ENCODE measurements at places on chromosomes 1 and 21.

- DNase-seq = no peak
Measured at GRCh38 chr1:160168609-160169369, 17.4 kb downstream of the ATP1A4 start.

DNA sequence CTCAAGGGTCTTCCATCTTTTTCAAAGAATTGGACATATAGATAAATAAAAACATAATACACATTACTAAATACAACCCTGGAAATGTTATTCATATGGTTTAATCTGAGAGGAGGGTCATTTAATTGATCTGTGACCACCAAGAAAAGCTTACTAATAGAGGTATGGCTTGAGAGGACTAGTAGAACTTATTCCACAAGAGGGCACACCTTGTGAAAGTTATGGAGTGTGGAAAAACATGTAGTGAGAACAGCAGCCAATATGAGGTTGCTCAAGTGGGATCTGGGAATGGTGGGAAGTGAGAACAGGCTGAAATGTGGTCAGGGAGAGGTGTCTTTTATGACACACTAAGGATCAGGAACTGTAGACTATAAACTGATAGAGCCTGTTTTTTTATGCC is 973.5 kb upstream of the B3GALT2 start:
- no peak for DNase-seq

DNA sequence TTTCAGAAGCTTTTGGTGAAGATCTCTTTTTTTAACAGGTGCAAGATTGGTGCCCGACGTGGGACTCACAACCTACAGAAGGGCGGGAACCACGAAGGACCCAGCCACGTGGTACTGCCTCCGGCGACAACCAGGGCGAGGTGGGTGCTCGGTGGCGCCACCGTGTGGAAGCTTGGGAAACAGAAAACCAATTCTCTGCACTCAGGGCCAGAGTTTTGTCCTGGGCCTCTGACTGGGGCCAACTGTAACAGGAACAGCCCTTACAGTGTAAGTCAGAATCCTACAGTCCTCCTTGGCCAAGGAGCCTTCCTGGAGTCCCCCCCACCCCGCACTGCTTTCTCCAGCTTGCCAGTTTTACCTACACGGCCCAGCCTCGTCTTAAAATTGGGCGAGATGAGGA is 11.6 kb upstream of the S100A7A start:
- DNase-seq = peak; percentile 49

DNA sequence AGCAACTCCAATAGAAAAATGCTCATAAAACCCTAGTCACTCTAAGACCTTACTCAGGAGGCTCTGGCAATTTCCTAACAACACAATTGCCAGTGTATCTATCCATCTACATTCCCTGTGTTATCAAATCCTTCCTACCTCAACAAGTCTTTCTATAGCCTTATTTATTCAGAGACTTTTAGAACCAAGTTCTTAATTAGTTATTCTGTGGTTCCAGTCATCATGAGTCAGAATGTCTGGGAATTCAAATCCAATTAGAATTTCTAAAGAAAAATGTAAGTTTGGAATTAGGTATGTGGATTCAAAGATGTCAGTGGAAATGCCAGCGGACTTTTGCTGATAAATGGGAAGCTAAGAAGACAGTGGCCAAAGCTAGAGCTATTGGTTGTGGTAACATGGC is 302.6 kb upstream of the C1orf87 start:
- DNase-seq = no peak

DNA sequence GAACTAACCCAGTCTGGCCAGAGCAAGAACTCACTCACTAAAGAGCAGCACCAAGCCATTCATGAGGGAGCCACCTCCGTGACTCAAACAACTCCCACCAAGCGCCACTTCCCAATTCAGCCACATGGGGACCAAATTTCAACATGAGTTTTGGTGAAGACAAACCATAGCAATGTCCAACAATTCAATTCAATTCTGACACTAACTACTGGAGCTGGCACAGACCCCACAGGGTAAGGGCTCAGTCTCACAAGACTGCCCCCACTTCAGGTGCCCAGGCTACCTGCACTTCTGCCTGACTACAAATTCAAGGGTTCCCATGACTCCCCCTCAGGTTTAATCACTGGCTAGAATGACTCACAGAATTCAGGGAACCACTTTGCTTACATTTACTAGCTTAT is 48.8 kb upstream of the RAP1A start:
- no peak for DNase-seq

DNA sequence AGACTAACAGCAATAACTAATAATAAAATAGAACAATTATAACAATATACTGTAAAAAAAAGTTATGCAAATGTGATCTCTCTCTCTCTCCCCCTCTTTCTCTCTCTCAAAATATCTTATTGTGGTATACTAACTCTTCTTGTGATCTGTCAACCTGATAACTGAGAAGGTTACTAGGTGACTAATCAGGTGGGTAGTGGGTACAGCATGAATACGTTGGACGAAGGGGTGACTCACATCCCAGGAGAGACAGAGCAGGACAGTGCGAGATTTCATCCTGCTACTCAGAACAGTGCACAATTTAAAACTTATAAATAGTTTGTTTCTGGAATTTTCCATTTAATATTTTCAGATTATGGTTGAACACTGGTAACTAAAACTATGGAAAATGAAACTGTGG is 257.5 kb downstream of the LRRC40 start:
- no peak for DNase-seq

GRCh38 chr1:186165303-186165702 is 209.8 kb downstream of the TPR start:
- no peak for DNase-seq

DNA sequence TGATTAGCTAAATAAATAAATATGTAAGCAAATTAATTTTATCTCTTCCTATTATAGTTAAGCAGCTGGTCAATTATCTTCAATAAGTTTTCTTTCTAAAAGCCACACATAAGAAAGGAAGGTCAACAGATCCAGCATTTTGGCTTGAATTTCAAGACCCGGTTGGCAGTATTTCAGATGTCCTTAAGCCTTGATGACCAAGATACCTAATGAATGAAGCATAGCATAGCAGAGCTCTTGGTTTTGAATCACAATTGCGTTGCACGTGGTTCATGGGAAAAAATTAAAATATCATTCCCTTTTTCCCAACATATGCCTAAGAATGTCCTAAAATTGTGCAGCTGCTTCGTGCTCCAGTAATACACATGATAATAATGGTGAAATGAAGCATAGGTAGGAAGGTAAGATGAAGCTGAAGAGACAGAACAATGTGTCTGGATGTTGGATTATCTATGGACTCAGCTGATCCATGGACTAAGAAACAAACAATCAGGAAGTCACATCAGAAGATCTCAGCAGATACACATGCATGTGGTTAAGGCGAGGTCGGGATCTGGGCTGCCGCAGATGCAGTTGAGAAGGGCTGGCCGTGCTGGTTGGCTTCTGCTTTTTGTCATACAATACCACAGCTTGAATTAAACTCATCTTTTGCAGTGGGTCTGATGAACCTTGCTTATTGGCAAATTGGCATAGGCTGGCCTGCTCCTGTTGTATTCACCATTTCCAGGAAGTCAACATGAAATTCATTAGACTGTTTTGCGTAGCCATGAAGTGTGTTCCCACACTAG is 284.9 kb upstream of the RUNX1 start:
- no peak for DNase-seq

- DNase-seq = peak; percentile 98
Measured at GRCh38 chr1:154970631-154971340, at the start of gene SHC1. Gene SHC1 (minus strand): TSS chr1:154970747. CDS start chr1:154970526, 221 bp downstream.

GRCh38 chr1:3910857-3911845 is 11.1 kb upstream of the C1orf174 start:
- peak; percentile 47 for DNase-seq

- DNase-seq = no peak
Measured at GRCh38 chr1:77104672-77105071, 114.6 kb downstream of the PIGK start.

GRCh38 chr21:14699433-14700407 is 153.6 kb upstream of the SAMSN1 start:
- DNase-seq = no peak

- no peak for DNase-seq
Measured at GRCh38 chr1:235584973-235585372, 64.6 kb downstream of the GNG4 start.

DNA sequence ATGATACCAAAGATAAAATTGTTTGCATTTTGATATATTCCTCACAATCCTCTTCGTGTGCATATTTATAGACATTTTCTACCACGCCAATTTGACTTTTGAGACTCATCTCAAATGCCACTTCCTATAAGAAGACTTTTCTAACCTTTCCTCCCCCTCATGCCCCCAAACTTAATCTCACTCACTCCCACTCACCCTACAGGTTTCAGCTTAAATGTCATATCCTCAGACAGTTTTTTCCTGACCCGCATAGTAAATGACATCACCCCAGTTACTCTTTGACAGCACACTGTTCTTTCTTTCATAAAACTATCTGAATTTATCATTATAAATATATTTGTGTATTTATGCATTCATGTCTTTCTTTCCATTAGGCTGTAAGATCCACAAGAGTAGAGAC is 29.6 kb upstream of the RGS8 start:
- DNase-seq = no peak

DNA sequence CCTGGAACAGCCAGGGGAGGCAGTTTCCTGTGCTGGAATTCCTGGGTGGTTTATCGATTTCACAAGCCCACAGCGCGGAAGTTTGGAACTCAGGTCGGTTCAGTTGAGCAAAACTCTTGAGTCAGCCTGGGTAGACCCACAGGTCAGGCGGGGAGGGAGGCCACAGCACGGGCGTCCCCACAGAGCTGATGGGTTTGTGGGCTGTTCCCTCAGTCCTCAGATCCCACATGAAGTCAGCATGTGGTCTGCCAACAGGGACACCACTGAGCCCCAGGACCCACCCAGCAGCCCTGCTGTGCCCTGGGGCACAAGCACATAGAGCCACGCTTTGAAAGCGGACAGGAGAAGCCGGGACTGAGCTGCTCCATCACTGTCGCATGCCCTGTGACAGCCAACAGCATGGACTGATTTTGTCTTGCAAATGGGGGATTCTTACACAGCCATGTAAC is 17.4 kb downstream of the BMP8A start:
- DNase-seq = peak; percentile 80

GRCh38 chr1:166197597-166197996 is 30.8 kb upstream of the FAM78B start:
- DNase-seq = no peak

DNA sequence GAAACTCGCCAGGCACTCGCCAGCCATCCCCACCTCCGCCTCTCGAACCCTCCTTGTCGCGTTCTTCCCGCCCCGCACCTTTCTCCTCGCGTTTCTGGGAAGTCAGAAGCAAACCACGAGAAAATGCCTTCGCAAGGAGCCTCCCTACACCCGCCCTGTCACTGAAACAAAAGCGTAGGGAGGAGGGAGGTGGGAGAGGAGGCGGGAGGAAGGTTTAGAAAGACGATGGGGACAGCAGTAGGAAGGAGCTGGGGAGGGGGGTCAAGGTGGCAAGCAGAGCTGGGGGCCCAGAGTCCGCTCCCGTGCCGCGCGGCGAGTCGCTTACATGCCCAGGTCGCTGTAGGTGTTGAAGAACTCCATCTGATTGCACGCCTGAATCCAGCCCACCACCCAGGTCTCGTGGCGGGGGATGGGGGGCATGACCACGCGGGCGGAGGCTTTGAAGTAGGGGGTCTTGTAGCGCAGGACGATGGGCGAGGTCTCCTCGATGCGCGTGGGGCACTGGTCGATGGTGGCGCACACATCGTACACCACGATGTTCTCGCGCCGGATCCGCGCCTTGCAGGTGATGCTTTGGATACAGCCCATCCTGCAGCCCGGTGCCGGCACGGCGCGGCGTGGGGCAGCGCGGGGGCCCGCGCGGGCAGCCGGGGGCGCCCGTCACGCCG is 1.0 kb downstream of the FAM78B start:
- DNase-seq = no peak

- no peak for DNase-seq
Measured at GRCh38 chr21:14917762-14918161, 147.0 kb downstream of the NRIP1 start.

GRCh38 chr1:7298145-7298544 is 473.0 kb upstream of the VAMP3 start:
- DNase-seq = no peak

All from MM.1S (cell line).